Activated CD4-positive, alpha-beta T cell treated with anti-CD3 and anti-CD28 coated beads for 24 hours (primary cell): ENCODE measurements at places on chromosomes 1 and 21.
A peak's percentile ranks its signal among the peaks of the same experiment; 100 is the strongest.

DNA sequence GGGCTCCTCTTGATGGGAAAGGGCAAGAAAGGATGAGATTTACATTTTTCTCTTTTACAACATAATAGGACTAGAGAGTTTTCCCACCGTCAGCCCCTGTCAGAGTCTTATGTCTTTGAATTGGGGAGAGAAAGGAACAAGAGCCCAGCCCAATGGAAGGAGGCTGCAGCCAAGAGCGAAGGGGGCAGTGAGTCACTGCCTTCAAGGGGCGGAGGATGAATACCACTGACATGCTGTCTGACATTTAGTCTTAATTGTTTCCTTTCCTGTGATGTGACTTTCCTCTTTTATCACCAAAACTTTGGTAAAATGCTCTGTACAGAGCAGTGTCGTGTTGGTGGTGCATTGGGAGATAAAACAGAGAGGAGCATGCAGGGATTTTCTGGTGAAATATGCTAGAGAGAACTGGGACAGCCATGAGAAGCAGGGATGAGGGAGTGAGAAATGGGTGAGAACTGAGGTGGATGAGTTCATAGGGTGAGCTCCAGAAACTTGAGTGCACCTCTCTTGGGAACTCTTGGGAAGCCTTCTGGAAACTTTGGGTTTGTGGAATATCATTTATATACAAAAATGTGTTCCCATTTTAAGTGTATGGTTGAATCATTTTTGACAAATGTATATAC, 179.9 kb upstream of the FGGY start:
- no peak for DNase-seq

DNA sequence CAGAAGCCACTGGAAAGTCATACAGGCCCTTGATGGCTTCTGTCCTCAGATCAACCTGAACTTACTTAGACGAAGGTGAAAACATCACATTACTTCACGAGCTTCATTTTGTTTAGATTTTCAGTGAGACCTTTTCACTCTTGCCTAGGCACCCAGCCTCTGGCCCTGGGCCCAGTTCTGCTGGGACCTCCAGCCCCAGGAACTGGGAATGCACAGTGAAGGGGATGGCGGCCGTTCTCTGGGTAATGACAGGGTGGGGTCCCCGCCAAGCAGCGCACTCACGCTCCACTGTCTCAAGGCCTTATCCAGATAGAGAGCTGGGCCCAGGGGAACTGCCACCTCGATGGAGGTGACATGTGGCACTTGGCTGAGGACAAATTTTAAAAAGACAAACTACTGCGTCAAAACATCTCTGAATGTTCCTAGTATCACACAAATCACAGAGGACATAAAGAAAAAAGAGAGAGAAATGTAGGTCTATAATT, 54.8 kb downstream of the NPHP4 start:
- DNase-seq: no peak

GRCh38 chr1:185627171-185627570, 107.0 kb upstream of the HMCN1 start:
- no peak for DNase-seq

DNA sequence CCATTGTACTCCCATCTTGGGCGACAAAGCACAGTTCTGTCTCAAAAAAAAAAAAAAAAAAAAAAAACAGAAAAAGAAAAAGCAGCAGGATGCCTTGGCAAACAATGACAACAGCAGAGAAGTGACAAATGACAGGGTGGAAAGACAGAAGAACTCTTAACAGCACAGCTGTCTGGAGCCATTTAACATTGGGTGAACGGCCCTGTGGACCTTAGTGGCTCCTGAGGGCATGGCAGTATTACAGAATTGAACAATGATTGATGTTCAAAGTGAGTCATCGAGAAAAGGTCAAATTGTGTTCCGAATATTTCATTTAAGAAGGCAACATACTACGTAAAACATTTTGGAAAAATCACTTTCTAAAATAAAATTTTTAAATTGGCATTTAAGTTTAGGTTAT, 30.0 kb downstream of the DNASE2B start:
- no peak for DNase-seq

GRCh38 chr1:53344921-53345838, 17.3 kb upstream of the LRP8 start:
- no peak for DNase-seq

DNA sequence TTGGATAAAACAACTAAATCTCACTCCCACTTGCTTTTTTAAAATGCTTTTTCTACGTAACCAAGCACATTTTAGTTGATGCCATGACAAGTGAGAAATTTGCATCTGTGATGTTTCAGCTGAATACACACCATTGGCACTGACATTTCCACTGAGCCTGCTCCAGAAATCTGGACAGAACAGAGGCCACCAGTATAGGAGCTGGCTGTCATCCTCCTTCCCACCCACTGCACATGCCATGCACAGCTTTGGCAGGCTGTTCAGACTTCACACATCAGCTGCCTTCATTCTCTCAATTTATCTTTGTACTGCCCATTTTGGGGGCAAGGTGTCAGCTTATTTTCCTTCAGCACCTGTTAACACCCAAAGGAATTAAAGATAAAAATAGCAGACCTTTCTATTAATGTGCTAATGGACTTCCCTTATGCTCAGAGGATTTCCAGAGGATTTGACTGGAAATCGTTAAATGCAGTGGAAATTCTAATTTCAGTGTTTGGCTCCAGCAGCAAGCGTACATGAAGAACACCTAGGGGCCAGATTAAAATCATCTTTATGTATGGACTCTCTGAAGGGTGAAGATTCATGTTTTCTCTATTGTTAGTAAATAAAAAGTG, 12.9 kb upstream of the PODN start:
- DNase-seq: no peak

DNA sequence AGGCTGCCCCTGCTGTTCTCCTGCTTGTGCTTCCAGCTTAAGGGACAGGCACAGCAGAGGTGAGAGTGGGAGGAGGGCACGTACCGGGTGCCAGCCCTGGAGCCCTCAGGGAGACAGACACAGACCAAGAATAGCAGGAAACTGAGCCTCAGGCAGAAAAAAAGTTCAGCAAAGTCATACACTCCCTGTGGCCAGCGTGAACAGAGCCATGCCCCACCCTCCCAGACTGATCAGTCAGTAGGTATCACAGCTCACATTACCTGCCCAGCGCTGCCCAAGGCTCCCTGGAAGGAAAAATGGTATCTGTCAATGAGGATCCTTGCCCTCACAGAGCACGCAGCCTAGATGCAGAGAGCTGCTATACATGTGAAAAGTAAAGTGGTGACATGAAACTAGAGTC, 1.3 kb downstream of the UBL4B start:
- no peak for DNase-seq

DNA sequence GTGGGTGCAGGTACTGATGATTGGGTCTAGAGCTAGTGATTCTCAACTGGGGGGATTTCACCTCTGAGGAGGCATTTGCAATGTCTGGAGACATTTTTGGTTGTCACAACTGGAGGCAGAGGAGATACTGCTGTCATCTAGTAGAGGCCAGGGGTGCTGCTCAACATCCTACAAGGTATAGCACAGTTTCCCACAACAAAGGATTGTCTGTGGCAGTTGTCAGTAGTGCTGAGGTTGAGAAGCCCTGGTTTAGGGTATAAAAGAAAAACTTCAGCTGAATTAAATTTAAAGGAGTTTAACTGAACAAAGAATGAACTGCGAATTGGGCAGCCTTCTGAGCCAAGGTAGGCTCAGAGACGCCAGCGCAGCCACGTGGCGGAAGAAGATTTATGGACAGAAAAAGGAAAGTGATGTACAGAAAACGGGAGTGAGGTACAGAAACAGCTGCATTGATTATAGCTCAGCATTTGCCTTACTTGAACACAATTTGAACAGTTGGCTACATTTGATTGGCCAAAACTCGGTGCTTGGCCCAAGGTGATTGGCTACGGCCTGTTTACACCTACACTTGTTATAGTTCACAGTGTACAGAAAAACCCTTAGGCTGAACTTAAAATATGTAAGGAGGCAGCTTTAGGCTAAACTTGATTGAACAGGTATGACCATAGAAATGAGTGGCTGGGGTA, 40.4 kb downstream of the MPZL1 start:
- DNase-seq: no peak

GRCh38 chr1:220094016-220094911, at the start of gene IARS2:
TSS of gene IARS2 (plus strand) at chr1:220094132. CDS start at chr1:220094217, 85 bp downstream.
- DNase-seq: peak; percentile 87

- DNase-seq: no peak
Observed at GRCh38 chr1:64302971-64303370, 99.5 kb downstream of the UBE2U start.

GRCh38 chr1:93569489-93569888, 112.1 kb downstream of the BCAR3 start:
- no peak for DNase-seq

- no peak for DNase-seq
Observed at GRCh38 chr21:46092026-46092764, 5.7 kb upstream of the COL6A2 start.

DNA sequence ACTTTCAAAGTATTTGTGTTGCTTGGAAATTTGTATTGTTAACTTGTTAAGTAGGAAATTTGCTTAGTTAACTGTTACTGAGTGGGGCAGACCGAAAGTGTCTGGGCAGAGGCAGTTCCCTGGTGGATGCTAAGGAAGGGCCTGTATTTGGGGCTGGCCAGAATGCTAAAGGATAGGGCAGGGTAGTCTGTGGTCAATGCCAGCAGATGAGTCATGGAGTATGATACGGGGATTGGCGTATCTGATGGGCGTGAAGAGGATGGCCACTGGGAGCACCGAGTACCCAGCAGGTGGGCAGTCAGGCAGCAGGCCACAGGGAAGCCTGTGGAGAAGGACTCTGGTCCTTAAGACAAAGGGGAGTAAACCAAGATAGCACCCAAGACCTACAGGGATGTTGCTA, 46.6 kb upstream of the SCAF4 start:
- DNase-seq: no peak

- no peak for DNase-seq
Observed at GRCh38 chr1:99647490-99647889, 1.6 kb downstream of the PALMD start.

- no peak for DNase-seq
Observed at GRCh38 chr21:25243808-25244207, 363.5 kb downstream of the MRPL39 start.

GRCh38 chr1:58986996-58987767, 203.3 kb upstream of the JUN start:
- DNase-seq: no peak

DNA sequence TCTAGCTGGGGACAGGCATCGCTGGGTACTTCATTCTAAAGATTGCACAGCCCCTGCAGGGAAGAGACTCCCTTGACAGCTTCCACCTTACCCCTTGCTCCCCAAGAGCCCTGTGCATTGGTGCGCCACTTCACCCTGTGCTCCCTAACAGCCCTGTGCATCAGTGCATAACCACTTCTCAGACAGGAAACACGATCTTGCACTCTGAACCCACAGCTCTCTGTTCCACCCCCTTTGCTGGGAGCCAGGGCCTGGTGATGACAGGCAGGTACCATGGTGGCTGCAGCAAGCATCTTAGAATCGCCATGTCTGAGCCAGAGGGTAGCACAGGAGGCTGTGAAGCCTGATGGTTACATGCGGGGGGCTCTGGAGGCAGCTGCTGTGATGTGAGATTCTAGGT, 5.0 kb downstream of the ALPL start:
- no peak for DNase-seq

DNA sequence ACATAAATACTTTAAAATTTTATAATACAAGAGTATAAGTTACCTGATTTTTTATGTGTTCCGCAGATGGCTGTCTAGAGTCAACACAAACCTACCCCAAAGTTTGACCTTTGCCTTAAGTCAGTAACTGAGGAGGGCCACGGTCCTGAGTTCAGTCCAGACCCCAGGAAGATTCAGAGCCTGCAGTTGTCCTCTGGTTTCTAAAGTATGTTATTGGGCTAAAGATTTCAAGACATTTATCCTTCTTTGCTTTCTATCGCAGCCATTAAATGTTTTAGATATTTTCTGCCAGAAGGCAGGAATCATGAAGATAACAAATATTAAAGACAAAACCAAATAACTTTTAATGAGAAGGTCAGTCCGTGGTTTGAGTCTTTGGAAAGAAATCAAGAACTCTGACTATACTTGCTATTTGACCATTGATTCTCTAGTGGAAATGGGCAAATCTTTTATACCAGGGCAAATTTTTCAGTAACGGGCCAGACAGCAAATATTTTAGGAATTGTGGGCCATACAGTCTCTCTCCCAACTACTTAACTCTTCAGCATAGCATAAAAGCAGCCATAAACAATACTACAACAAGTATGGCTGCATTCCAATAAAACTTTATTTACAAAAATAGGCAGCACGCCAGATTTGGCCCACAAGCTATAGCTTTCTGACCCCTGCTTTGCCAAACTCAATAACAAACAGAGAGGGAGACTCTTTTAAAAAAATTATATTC, 38.0 kb upstream of the HAO2 start:
- no peak for DNase-seq

- no peak for DNase-seq
Observed at GRCh38 chr1:227316456-227316855, 1.8 kb downstream of the CDC42BPA start.

DNA sequence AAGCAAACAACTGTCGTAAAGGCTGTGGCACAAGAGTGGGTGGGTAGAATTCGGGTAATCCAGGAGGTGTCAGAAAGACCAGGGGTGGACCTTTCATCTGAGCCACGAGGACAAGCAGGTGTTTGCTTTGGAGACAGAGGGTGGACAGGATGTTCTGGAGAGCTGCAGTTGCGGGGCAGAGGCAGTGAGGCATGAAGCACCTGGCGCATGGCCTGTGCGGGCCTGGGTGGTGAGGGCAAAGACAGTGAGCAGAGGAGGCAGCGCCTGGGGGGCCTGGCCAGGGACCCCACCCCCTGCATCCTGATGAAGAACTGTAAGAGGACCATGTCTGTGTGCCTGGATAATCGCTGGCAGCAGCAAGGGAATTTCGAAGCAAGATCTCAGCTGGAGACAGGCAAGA, 24.9 kb downstream of the KIF26B start:
- no peak for DNase-seq

DNA sequence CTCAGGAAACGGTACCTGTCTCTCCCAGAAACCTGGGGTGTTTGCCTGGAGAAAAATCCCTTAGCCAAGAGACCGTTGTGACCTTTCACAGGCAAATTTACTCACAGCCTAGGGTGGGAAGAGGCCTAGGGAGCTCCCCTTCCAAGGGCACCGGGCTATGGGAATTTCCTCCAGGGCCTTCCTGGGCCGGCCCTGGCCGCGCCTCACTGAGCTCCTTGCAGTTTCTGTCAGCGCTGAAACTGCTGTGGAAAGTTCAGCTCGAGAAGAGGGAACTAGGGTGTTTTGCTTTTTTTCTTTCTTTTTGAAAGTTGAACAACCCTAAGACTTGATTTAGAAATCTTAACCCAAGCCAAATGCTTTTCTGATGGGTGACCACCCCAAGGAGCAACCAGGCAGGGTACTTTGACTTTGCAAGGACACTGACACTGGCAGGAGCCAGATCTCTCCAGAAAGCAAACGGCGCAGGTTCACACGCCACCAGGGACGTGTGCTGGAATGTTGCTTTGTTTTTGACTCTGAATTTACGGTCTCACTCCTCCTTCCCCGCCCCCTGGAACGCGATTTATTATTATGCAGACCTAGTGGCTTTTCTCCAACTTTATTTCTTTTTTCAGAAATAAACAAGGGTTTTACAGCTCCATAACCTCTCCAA, 229.6 kb upstream of the JUN start:
- DNase-seq: no peak

DNA sequence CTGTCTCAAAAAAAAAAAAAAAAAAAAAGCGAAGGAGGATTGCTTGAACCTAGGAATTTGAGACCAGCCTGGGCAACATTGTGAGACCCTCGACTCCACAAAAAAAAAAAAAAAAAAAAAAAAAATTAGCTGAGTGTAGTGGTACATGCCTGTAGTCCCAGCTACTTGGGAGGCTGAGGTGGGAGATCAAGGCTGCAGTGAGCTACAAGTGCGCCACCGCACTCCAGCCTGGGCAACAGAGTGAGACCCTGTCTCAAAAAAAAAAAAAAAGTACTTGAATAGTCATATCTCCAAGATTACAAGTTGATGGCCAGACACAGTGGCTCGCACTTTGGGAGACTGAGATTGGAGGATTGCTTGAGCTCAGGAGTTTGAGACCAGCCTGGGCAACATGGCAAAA, 27.4 kb downstream of the ENO1 start:
- no peak for DNase-seq
